ENCODE measurements at places on chromosomes 13 and 19.
A peak's percentile ranks its signal among the peaks of the same experiment; 100 is the strongest.

DNA sequence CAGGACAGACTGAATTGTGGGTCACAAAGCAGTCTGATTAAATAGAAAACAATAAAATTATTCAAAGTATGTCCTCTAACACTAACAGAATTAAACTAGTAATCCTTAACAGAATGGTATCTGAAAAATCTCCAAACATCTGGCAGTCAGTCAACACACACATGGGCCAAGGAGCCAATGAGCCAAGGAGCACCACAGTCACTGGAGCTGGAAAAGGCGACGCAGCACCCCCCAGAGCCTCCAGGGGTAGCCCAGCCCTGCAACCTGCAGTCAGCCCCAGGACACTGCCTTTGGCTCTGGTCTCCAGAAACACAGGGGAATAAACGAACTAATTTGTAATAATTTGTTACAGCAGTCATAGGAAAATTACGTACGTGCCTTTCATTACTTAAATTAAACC lies 12.3 kb downstream of the TUBGCP3 start:
- DNase-seq: no peak
- H3K4me3 ChIP-seq: no peak overlapping the region
- H3K27me3 ChIP-seq: no peaks in the 10 kb centered on the region
- H3K4me1 ChIP-seq: peaks cover 19% of the 10 kb centered on the region
- H3K36me3 ChIP-seq: no peaks in the 10 kb centered on the region
- H3K27ac ChIP-seq: no peak overlapping the region

DNA sequence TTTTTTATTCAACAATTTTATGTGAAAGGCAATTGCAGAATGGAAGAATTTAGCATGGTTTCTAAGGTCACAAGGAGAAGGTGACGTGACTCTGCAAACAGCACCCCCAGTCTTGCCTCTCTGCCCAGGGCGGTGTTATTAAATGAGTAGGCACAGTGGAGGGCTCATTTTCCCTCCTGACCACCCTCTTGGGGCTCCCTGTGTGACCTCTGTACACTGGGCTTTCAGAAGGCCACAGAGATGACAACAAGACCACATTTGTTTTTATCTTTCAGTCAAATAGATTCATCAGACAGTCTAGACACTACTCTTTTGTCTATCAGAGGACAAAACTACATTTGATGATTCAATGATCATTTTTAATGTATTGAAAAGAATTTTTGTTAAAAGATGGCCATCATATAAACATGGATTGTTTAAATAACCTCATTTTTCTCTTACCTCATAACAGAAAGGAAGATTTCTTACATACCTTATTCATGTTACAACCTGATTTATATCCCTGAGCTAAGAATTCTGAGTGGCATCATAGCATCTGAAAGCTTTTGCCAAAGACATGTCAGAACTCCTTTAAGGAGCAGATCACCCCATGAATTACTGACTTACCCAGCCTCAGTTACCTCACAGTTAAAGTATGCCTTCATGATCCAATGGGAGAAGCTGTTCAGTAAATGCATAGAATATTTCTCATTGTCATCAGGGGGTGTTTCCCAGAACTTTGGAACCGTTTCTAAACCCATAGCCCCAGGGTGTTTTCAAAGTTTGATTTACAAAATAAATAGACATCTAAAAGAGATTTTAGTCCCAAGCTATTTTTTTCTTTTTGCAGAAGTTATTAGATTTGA lies 184.0 kb upstream of the RFC3 start:
- no peak overlapping the region for H3K4me3 ChIP-seq
- no peaks in the 10 kb centered on the region for H3K36me3 ChIP-seq
- H3K27me3 ChIP-seq: no peaks in the 10 kb centered on the region
- no peak for DNase-seq
- no peak overlapping the region for H3K27ac ChIP-seq
- H3K4me1 ChIP-seq: peaks cover 9% of the 10 kb centered on the region

GRCh38 chr19:3346677-3347353 lies 19.6 kb upstream of the NFIC start:
- peaks cover 16% of the 10 kb centered on the region for H3K4me1 ChIP-seq
- peak; percentile 87 for DNase-seq
- H3K27ac ChIP-seq: peak overlapping the region; percentile 88

- H3K4me1 ChIP-seq: peaks cover 6% of the 10 kb centered on the region
- no peak overlapping the region for H3K4me3 ChIP-seq
- H3K27ac ChIP-seq: no peak overlapping the region
- H3K27me3 ChIP-seq: no peaks in the 10 kb centered on the region
- H3K36me3 ChIP-seq: no peaks in the 10 kb centered on the region
These were observed 2.8 kb downstream of the BRME1 start for GRCh38 chr19:13902993-13903555.

- H3K4me1 ChIP-seq: peaks cover 13% of the 10 kb centered on the region
- no peak overlapping the region for H3K27ac ChIP-seq
- no peak overlapping the region for H3K4me3 ChIP-seq
These were observed 59.0 kb downstream of the WDFY2 start for GRCh38 chr13:51643105-51643881.

- H3K4me1 ChIP-seq: no peaks in the 10 kb centered on the region
- H3K4me3 ChIP-seq: peak overlapping the region; percentile 27
- no peak overlapping the region for H3K27ac ChIP-seq
- no peaks in the 10 kb centered on the region for H3K27me3 ChIP-seq
These were observed 166.9 kb downstream of the SLC7A1 start for GRCh38 chr13:29428310-29429181.

- no peaks in the 10 kb centered on the region for H3K27me3 ChIP-seq
- no peak overlapping the region for H3K27ac ChIP-seq
These were observed 107.8 kb downstream of the FOXO1 start for GRCh38 chr13:40558656-40559055.

DNA sequence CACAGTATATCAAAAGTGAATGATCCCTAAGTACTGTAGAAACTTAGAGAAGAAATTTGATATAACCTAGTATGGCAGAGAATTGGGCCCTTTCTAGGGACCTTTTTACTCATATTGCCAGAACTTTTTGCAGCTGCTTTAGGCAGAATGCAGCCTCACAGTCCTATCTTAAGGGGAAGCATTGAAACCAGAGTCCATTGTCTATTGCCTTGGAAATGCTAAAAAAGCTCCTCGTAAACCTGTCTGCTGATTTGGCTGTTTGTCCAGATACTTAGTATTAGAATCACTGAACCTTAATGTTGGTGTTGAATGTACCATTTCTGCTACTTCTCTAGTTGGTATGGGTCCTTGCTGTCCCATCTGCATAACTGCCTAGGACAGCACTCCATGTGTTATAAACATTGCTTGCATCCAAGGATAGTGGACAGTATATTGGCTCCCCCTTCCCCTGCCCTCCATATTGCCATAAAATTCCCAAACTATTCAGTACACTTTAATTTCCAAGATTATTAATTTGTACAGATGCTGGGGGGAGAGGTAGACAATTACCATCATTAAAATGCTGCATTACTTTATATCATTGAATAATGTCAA lies 36.1 kb downstream of the LSM14A start:
- no peaks in the 10 kb centered on the region for H3K4me1 ChIP-seq
- H3K36me3 ChIP-seq: no peaks in the 10 kb centered on the region
- DNase-seq: no peak

- H3K4me1 ChIP-seq: no peaks in the 10 kb centered on the region
- no peaks in the 10 kb centered on the region for H3K36me3 ChIP-seq
- H3K4me3 ChIP-seq: no peak overlapping the region
- no peak overlapping the region for H3K27ac ChIP-seq
These were observed 95.0 kb downstream of the LIG4 start for GRCh38 chr13:108120302-108120701.

GRCh38 chr13:66427458-66427861 lies 802.7 kb downstream of the PCDH9 start:
- H3K4me3 ChIP-seq: no peak overlapping the region
- no peaks in the 10 kb centered on the region for H3K36me3 ChIP-seq
- DNase-seq: no peak
- H3K27me3 ChIP-seq: no peaks in the 10 kb centered on the region
- H3K4me1 ChIP-seq: no peaks in the 10 kb centered on the region
- H3K27ac ChIP-seq: no peak overlapping the region

GRCh38 chr19:41551212-41551610 lies 24.8 kb upstream of the CEACAM21 start:
- no peaks in the 10 kb centered on the region for H3K4me1 ChIP-seq
- H3K27me3 ChIP-seq: no peaks in the 10 kb centered on the region
- no peaks in the 10 kb centered on the region for H3K36me3 ChIP-seq
- H3K4me3 ChIP-seq: no peak overlapping the region
- H3K27ac ChIP-seq: no peak overlapping the region
- DNase-seq: no peak

- DNase-seq: no peak
- H3K4me3 ChIP-seq: no peak overlapping the region
- no peaks in the 10 kb centered on the region for H3K27me3 ChIP-seq
- H3K4me1 ChIP-seq: no peaks in the 10 kb centered on the region
These were observed 33.8 kb upstream of the SGCG start for GRCh38 chr13:23146811-23147625.

- H3K4me1 ChIP-seq: no peaks in the 10 kb centered on the region
- no peak for DNase-seq
- no peaks in the 10 kb centered on the region for H3K27me3 ChIP-seq
These were observed 3.3 kb downstream of the ALDH16A1 start for GRCh38 chr19:49456326-49456725.

GRCh38 chr19:6267552-6268381 lies 12.0 kb downstream of the MLLT1 start:
- H3K4me1 ChIP-seq: peaks cover 23% of the 10 kb centered on the region
- no peak overlapping the region for H3K27ac ChIP-seq
- no peak overlapping the region for H3K4me3 ChIP-seq
- peak; percentile 5 for DNase-seq
- H3K36me3 ChIP-seq: no peaks in the 10 kb centered on the region
- H3K27me3 ChIP-seq: no peaks in the 10 kb centered on the region

- no peak for DNase-seq
- H3K4me3 ChIP-seq: peak overlapping the region; percentile 79
- H3K36me3 ChIP-seq: no peaks in the 10 kb centered on the region
- H3K27me3 ChIP-seq: no peaks in the 10 kb centered on the region
- H3K27ac ChIP-seq: peak overlapping the region; percentile 98
These were observed 47.1 kb downstream of the TGDS start for GRCh38 chr13:94548821-94549231.

DNA sequence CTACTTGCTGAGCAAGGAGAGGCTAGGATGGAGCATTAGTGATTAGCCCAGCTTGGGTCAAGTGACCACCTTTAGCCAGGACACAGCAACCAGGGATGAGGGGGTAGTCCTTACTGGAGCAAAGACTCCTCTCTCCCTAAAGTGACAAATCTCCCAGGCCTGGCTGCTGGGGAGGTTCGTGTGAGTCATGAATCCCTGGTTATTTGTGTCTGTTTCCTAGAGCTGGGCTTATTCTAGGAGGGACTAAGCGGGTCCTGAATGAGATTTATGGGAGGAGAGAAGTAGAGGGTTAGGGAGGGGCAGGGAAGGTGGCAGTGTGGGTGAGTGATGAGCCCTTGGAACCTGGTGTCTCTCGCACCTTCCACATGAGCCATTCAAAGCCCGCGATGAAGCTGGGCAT lies 487.3 kb downstream of the TSHZ3 start:
- no peaks in the 10 kb centered on the region for H3K27me3 ChIP-seq
- H3K36me3 ChIP-seq: no peaks in the 10 kb centered on the region
- no peak overlapping the region for H3K27ac ChIP-seq
- H3K4me1 ChIP-seq: no peaks in the 10 kb centered on the region
- DNase-seq: no peak

DNA sequence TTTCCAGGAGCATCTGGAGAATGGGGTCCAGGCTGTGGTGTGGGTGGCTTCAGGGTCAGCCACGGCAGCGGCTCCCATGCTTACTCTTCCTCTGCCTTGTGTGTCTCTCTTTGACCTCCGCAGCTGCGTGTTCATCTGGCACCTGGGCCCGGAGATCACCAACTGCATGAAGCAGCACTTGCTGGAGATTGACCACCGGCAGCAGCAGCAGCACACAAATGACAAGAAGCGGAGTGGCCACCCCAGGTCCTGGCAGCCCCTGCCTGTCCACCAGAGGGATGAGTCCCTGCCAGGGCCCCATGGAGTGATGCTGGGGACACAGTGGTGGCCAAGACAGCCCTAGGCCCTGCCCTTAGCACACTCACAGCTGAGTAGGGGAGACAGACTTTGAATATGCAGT lies 18.4 kb upstream of the OVOL3 start:
- no peaks in the 10 kb centered on the region for H3K36me3 ChIP-seq
- no peaks in the 10 kb centered on the region for H3K4me1 ChIP-seq
- no peaks in the 10 kb centered on the region for H3K27me3 ChIP-seq
- H3K4me3 ChIP-seq: no peak overlapping the region

DNA sequence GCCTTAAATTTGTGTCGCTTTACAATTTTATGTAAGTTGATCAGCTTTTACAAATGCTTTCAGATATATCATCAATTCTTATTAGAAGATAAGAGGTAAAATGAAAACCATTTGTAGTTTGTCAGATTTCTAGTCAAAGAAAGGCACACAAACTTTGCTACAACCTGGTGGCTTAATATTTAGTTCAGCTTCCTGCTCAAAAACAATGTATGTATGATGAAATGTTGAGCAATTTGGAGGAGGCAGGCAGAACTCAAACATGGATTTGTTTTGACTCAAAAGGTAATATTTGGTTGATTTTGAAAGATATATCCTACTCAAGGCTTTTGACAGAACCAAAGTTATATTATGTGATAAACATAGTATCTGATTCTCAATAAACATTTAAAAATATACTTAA lies 24.2 kb downstream of the NEK5 start:
- H3K4me3 ChIP-seq: no peak overlapping the region
- H3K4me1 ChIP-seq: no peaks in the 10 kb centered on the region
- no peaks in the 10 kb centered on the region for H3K36me3 ChIP-seq
- no peak for DNase-seq
- no peak overlapping the region for H3K27ac ChIP-seq

GRCh38 chr13:91567485-91568207 lies 169.2 kb downstream of the GPC5 start:
- H3K4me3 ChIP-seq: no peak overlapping the region
- H3K27ac ChIP-seq: no peak overlapping the region
- no peaks in the 10 kb centered on the region for H3K4me1 ChIP-seq

GRCh38 chr19:10010247-10010691 lies at the start of gene COL5A3:
COL5A3 (minus strand) TSS chr19:10010504; CDS start chr19:10010385, 119 bp downstream.
- H3K4me3 ChIP-seq: peak within 1 kb of the TSS; percentile 28
- no peak within 1 kb of the TSS for H3K27ac ChIP-seq
- H3K4me1 ChIP-seq: peaks cover 13% of the 10 kb centered on the region

DNA sequence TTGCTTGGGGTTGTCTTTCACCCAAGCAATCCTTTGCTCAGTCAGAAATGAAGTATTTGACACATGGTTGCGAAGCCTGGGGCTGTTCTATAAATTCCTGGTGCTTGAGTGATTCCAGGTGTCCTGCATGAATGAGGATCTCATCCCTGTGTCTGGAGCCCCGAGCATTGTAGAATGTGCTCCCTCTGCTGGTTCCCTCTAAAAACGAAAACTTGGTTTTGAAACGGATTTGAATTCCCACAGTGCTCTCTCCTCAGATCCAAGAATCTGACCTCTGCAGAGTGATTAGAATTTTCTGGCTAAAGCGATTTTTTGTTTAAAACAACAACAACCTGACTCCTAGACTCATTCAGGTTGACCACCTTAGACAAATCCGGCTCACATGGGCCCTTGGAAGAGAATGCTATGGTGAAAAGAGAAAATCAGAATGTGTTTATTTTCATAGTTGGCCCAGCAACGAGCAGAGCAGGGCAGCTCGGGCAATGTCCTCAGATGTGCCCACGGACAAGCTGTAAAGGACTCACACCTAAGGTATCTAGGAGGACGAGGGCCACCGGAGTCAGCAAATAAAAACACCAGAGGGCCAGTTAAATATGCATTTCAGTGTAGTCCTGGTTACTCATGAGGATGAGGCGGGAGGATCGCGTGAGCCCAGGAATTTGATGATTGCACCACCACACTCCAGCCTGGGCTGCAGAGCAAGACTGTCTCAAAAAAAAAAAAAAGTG lies 8.7 kb upstream of the ATP12A start:
- peaks cover 4% of the 10 kb centered on the region for H3K4me1 ChIP-seq
- no peaks in the 10 kb centered on the region for H3K36me3 ChIP-seq
- no peak overlapping the region for H3K27ac ChIP-seq
- H3K27me3 ChIP-seq: no peaks in the 10 kb centered on the region
- DNase-seq: peak; percentile 20
- no peak overlapping the region for H3K4me3 ChIP-seq
